Left lobe of liver (tissue), 2 donors: ENCODE measurements at places on chromosomes 5 and 9. TPM values are rescaled to one million over a fixed set of nuclear protein-coding genes. Genes with fewer than 3 reads are reported as not detected.

DNA sequence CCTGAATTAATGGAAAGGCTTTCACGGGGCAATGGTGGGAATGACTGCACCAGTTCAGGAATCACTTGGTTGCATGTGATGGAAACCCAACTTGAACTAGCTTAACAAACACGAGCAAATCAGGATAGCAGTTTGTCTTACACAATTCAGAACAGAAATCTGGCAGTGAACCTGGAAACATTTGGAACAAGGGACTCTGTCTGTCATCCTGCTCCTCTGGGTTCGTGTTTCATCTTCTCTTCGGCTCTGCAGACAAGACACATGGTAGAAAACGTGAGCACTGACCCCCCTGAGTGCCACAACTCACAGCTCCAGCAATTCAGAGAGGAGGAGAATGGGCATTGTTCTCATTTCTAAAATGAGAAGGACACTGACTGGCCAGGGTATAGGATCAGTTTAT lies 218.1 kb upstream of the NREP start:
- DNase-seq, result no peak

GRCh38 chr9:124839612-124840299 lies 13.5 kb upstream of the WDR38 start:
- DNase-seq, result no peak

DNA sequence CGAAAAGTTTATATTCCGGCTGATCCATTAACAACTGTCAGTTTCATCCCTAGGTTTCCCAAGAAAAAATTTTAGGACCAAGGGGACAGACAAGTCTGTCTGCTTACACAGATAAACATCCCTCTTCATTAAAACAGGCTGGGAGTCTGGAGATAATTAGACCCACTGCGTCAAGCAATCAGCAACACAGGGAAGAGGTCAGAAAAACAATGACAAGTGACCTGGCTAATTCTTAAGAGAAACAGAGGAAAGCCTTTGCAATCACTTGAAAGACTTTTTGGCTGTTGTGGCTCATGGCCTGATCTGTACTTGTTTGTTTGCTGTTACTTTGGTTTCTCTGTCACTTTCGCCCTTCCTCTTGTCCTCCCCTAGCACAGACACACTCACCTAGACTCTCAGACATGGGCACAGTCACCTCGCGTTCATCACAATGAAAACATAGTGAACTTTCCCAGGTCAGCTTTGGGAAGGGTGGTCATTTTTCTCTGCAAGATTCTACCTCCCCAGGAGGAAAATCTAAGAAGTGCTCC lies 2.9 kb upstream of the CCDC192 start:
- no peak for DNase-seq

GRCh38 chr5:144289277-144289676 lies 118.6 kb downstream of the KCTD16 start:
- DNase-seq, result no peak

The ZBED3 gene
- 40.1 TPM for total RNA-seq

The SKIC3 gene
- 32.6 TPM for total RNA-seq

The SVEP1 gene
- 1.7 TPM for total RNA-seq

The PCDHB7 gene
- total RNA-seq, result 0.25 TPM
